GM23248 (cell line): ENCODE measurements at places on chromosomes 2 and 18. TPM values are rescaled to one million over a fixed set of nuclear protein-coding genes. Genes with fewer than 3 reads are reported as not detected.
A peak's percentile ranks its signal among the peaks of the same experiment; 100 is the strongest.

The CDH20 gene
- not detected in 2 replicates for total RNA-seq

The MAB21L4 gene
- total RNA-seq: not detected in 2 replicates

The LAMA1 gene
- 5.4 and 6.2 TPM in 2 replicates for total RNA-seq

The SFT2D3 gene
- 5.7 and 9.4 TPM in 2 replicates for total RNA-seq

The SLC9A4 gene
- not detected in 2 replicates for total RNA-seq

The GNLY gene
- not detected in 2 replicates for total RNA-seq

DNA sequence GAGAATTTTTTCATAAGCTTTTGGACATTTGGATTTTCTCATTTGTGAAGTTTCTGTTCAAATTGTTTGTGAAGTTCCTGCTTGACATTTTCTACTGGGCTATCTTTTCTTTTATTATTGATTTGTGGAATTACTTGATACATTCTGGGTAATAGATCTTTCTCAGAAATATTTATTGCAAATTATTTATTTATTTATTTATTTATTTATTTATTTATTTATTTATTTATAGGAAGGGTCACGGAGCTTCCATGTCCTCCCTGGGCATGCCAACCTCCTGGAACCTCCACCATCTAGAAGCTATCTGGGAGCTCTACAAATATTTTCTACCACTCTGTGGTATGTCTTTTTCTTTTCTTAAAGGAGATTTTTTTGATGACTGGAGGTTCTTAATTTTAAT lies 25.7 kb upstream of the SERPINB7 start:
- no peak for DNase-seq

GRCh38 chr2:146305164-146305563 lies 1539.7 kb upstream of the ACVR2A start:
- no peak for DNase-seq

DNA sequence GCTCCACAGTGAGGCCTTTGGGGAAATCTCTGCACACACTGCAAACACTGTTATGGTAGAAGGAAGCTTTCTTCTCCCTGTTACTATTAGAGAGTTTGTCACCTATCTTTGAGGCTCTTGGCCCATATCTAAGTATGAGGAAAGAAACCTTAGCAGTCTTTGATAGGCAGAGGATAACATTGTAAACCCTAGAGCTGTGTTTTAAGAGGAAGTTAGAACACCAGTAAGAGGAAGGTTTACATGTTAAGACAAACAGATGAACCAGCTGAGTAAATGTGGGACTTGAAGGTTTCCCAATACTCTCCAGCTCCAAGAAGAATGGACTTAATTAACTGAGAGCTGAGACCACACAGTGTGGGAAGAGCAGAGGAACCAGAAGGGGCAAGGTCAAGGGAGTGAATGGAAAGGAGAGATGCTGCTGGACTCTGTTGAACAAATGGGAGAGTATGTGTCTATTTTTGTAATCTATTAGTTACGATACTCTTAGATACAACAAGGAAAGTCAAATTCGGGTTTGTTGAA lies 257.0 kb downstream of the DPP10 start:
- DNase-seq: no peak

DNA sequence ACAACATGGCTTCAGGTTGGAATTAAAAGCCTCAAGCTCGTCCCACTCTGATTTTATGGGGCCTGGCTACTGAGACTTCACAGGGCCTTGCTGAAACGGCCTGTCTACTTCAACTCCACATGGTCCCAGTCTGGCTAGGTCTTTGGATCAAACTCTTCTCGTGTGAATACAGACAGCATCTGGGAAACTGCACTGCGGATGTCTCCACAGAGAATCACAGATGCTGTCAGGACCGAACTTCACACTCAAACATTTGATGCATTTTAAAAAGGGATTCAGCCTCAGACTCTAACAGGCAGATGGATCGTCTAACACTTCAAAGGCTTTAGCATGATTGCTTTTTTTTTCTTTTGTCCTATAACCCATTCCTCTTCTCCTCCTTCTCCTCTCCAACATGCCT lies 198.5 kb downstream of the ZNF521 start:
- DNase-seq: no peak

GRCh38 chr2:236078297-236079255 lies 89.6 kb downstream of the GBX2 start:
- peak; percentile 86 for DNase-seq

DNA sequence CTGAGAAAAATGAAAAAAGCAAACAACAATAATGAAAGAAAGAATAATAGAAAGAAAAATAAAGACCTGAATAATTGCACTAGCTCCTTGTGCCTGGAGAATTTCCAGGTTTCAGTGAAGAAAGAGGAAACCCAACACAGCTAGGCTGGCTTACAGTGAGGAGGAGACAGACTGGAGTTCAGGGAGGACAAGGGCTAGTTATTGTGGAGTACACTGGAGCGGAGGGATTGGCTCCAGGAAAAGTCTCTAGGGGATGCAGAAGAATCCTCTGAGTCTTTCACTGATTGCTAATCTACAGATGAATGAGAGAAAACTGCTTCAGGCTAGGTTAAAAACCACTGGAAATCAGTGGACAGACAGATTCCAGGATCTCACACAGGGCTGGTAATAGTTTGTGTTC lies 163.6 kb upstream of the RBMS1 start:
- DNase-seq: peak; percentile 64

GRCh38 chr18:37489998-37490397 lies 75.6 kb downstream of the CELF4 start:
- DNase-seq: no peak

- no peak for DNase-seq
Observed at GRCh38 chr2:238138331-238139195, at the start of gene KLHL30. Gene KLHL30, plus strand, starts transcription at chr2:238138668. Its CDS starts 2,087 bp downstream, at chr2:238140755.

GRCh38 chr18:50674307-50674980 lies 114.6 kb downstream of the MAPK4 start:
- DNase-seq: no peak

- no peak for DNase-seq
Observed at GRCh38 chr2:108423502-108424251, 25.3 kb upstream of the GCC2 start.

DNA sequence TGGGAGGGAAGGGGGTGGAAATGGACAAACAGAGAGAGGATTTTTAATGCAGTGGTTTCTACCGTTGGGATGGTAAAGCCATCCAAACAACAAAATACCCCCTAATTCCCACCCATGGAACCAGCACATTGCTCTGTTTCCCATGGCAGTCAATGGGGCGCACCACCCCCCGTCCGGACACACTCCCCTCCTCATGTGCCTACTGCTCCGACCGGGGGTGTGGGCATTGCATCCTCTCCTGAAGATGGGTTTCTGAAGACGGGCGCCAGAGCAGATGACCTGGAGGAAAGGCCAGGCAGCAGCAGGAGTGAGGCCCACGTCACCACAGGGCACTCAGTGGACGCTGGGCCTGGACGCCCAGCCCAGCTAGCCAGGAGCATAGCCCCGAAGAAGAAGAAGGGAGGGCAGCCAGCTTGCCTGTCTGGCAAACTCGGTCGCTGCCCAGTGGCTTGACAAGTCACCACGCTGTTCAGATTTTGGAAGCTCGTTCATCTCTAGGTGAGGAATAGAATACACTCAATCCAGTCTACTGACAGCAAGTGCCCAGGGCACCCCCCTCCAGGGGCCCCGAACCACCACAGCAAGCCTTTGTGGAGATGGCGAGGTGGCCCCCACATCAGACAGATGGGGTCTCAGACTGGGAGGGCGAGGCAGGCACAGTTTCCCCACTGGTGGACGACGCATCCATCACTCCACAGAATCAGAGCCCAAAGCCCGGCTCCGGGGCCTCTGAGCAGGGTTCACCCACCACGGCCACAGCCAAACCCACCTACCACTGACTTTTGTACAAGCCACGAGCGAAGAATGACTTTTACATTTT lies 296.2 kb upstream of the SALL3 start:
- no peak for DNase-seq

DNA sequence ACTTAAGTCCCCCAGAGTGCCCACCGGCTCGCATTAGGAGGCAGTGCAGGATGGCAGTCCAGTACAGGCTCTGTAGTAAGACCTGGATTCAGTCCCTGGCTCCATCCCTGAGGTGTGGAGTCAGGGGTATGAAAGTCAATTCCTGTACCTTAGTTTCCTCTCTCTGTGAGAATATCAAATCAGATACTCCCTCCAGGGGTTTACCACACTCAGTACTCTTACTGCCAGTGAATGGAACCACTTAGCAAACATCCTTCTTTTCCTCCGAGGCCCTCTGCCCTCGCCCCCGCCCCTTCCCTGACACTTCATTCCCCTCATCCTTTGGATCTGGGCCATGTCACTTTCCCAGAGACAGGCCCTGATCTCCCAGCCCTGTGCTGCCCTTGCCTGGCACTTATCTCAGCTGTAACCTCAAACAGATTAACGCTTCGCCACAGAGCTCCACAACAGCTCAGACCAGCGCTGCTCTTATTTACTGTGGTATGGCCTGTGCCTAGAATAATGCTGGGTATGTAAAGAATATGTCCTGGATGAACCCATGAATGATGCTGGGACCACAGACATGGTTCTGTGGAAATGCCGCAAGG lies 159.0 kb upstream of the TMEM200C start:
- no peak for DNase-seq

DNA sequence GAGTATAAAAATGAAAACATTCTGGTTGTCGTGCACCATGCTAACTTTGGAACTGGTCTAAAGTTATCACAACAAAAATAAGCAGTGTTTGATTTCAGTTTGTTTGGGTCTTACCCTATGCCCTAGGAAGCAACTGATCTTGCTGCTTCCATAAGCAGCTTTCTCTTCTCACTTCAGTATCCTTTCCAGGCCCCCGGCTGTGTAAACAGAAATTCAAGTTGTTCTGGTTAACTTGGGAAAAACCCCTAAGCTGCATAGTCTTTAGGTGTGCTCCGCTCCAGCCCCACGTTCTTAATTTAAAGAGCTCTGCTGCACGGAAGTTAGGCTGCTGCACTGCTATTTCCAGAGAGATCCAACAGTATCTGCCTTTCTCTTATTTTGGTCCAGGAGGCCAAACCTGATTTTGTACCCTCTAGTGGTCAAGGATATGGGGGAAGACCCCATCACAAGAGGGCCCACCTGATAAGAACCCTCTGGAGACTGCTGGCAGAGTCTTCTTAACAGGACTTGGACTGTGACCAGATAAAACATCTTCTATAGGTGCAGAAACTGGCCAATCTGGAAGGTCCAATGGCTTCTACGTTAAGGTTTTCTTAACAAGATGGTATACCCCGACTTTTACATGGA lies 69.1 kb downstream of the FEZ2 start:
- no peak for DNase-seq

DNA sequence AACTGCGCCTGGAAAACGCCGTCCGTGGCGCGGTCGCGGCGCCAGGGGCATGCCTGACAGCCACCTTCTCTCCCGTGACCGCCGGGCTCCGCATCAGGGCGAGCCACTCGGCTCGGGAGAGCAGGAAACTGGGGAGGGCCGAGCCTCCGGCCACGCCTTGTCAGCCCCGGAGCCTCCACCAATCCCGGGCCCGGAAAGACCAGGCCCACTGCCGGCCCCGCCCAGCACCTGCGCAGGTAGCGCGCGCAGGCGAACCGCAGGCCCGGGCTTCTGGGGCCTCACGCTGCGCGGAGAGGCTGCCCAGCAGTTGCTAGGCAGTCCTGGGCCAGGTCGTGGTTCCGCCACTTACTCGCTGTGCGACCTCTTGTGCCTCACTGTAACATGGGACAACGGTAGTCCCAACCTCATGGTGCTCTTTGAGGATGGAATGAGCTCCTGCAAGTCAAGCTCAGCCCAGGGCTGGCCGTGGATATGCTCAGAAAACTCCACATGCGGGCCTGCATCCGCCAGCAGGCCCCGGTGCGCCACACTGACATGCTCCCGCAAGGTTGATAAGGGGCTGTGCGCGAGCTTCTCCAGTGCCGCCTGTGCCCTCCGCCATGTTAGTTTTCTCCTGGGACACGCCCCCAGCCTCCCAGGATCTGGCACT lies 97.1 kb downstream of the INHBB start:
- DNase-seq: peak; percentile 6

GRCh38 chr2:17475286-17475685 lies 43.0 kb downstream of the RAD51AP2 start:
- DNase-seq: peak; percentile 29
